ENCODE measurements at places on chromosomes 4 and X.

DNA sequence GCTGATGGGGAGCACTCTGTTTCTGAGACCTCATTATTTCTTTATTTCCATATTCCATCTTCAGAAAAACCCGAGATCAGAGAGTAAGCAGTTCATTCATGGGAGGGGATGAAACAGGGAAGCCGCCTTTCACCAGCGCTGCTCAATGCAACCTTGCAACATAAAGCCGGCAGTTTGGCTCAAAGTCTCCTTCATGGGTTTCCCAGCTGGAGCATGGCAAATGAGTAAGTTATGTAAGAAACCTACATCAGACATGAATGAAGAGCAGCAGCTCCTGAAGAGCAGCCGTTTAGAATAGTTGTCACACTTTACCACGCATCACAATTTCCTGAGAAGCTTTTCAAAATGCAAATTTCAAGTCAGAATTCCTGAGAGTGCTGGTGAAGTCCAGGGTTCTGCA lies 578.8 kb downstream of the FSTL5 start:
- DNase-seq = no peak

DNA sequence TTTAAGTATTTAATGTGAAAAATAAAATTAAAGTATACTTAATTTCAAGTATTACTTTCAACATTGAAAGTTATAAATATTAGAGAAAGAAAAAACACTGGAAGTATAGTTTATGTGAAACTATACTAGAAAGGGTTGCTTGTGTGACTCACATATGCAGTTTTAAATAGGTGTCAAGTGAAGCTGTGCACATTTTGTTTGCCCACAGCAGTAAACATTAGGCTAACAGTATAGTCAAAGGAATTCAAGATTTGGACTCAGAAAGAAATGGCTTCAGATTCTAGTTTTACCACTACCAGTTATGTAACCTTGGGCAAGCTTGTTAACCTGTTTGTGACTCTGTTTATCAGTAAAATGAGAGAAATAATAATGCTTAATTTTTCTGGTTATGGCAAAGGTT lies 148.2 kb downstream of the FAM47B start:
- no peak for DNase-seq

GRCh38 chr4:20219521-20219920 lies 32.2 kb upstream of the SLIT2 start:
- no peak for DNase-seq

DNA sequence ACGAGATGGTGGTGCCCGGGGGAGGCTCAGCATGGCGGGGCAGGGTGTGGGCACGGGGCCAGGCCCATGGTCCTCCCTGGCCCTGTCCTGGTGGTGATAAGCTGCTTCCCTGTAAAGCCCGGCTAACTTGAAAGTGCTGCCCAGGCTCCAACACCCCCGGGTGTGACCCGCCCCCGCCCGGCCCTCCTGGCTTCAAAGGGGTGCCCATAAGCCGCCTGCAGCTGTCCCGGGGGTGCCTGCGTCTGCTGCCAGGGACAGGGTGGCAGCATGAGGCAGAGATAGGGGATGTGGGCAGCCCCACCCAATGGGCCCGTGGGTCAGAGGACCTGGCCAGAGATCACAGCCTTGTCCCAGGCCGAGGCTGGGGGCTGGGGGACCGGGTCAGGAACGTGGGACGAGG lies 18.1 kb downstream of the FGFRL1 start:
- no peak for DNase-seq

DNA sequence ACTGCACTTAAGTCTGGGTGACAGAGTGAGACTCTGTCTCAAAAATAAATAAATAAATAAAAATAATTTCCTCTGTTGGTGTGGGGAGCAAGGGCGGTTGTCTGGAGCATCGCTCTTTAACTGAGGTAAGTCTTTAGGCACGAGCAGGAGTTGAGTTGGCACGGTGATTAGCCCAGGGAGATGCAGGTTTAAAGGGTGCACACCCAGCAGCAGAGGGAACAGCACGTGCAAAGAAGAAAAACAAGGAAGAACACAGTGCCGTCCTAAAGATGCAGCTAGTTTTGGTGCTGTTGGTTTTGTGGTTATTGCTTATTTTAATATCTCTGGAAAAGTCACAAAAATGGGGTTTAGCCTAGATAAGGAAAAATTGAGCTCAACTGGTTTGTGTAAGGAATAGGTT lies 87.8 kb downstream of the DHX15 start:
- no peak for DNase-seq
